Activated CD4-positive, CD25-positive, alpha-beta regulatory T cell treated with anti-CD3 and anti-CD28 coated beads, Interleukin-2, amount 50 U/mL, for 72 hours (primary cell): ENCODE measurements at places on chromosomes 3 and 15.

GRCh38 chr3:195057716-195058115 lies 213.2 kb downstream of the XXYLT1 start:
- DNase-seq: no peak

DNA sequence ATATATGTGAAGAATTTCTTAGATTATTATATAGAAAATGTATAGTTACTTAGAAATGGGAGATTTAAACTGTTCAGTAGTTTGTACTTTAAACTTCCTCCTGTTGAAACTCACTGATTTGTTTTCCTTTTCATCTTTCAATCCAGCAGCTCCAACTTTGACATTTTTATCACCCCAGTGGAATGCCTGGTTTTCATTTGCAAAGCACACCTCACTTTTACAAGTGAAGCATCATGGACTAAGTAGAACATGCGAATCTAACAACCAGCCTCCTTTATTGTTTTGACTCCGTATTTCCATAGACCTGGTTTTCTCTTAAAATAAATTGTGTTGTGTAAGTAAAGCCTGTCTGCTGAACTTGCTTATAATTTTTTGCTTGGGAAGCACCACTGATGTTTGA lies 97.8 kb upstream of the ROBO2 start:
- no peak for DNase-seq

DNA sequence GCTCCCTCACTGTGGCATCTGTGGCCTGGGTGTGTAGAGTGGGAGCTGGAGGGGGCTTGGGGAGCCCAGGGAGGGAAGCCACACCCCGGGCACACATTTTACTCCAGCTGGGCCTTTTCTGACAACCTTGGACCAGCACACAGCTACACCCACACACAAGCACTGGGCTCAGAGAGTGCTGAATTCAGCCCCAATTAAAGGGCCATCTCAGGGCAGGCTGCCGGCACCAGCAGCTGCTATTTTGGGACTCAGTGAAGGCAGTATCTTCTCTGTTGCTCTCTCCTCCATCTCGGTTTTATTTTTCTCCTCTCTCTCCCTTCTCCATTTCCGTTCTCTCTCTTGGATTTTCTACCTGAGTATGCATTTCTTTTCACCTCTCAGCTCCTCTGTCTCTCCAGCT lies 19.1 kb upstream of the TBC1D21 start:
- DNase-seq: no peak

- no peak for DNase-seq
Observed at GRCh38 chr15:37105029-37105428, 4.7 kb upstream of the MEIS2 start.

DNA sequence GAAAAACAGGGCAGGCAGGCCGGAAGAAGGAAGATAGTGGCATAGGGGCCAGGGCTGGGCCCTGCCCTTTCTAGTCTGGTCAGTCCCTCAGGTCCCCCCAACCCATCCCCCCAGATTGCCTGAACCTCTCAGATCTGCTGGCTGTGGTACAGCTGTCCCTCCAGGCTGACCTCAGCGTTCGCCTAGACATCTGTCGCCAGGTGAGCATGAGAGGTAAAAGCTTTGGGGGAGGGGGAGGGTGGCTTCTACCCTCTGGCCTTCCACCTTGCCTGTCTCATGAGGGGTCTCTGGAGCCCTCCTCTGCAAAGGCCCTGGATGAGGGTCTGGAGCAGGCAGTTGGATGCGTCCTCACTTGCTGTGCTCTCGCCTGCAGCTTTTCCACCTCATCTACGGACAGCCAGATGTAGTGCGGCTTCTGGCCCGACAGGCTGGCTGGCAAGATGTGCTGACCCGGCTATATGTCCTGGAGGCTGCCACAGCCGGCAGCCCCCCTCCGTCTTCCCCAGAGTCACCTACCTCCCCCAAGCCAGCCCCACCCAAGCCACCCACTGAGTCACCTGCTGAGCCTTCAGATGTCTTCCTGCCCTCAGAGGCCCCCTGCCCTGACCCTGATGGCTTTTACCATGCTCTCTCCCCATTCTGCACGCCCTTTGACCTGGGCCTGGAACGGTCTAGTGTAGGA lies 20.2 kb downstream of the NBEAL2 start:
- DNase-seq: no peak
